ENCODE measurements at places on chromosomes 12 and 14. TPM values are rescaled to one million over a fixed set of nuclear protein-coding genes. Genes with fewer than 3 reads are reported as not detected.

The NYNRIN gene
- 10.5 TPM for total RNA-seq

The VRTN gene
- not detected for total RNA-seq

The FAM90A1 gene
- total RNA-seq: 0.11 TPM

The RNF212B gene
- not detected for total RNA-seq

The OR4L1 gene
- total RNA-seq: not detected

The CDH24 gene
- total RNA-seq: 13.9 TPM

The LRFN5 gene
- 0.14 TPM for total RNA-seq

The ST8SIA1 gene
- 0.07 TPM for total RNA-seq

The BMAL2 gene
- 65.4 TPM for total RNA-seq

The TIGAR gene
- total RNA-seq: 20.2 TPM

The KIF5A gene
- total RNA-seq: under 0.01 TPM

The ALG10 gene
- 25.5 TPM for total RNA-seq

The MMP19 gene
- total RNA-seq: 0.42 TPM

The NOVA1 gene
- 2.1 TPM for total RNA-seq

The REM2 gene
- total RNA-seq: not detected

The DEGS2 gene
- 1.1 TPM for total RNA-seq

The MIP gene
- total RNA-seq: 0.07 TPM

The RIMBP2 gene
- not detected for total RNA-seq

The MAP3K9 gene
- total RNA-seq: under 0.01 TPM

The KRT85 gene
- total RNA-seq: under 0.01 TPM

The PIWIL1 gene
- total RNA-seq: not detected

The MGP gene
- total RNA-seq: 56.4 TPM

The CD9 gene
- total RNA-seq: 1,428 TPM

The PPFIBP1 gene
- 179 TPM for total RNA-seq

The BDKRB1 gene
- total RNA-seq: not detected

The YEATS4 gene
- total RNA-seq: 19.1 TPM

The BICDL1 gene
- total RNA-seq: not detected

The SLC7A7 gene
- total RNA-seq: 18.6 TPM

The CEP290 gene
- 9.4 TPM for total RNA-seq

The MIPOL1 gene
- total RNA-seq: 23.7 TPM

The FITM1 gene
- total RNA-seq: not detected

The RPGRIP1 gene
- total RNA-seq: not detected

The BEST3 gene
- 0.07 TPM for total RNA-seq

The CMKLR1 gene
- 0.13 TPM for total RNA-seq

The KIF26A gene
- 13.4 TPM for total RNA-seq

The LRRC10 gene
- not detected for total RNA-seq

The SOS2 gene
- total RNA-seq: 19.7 TPM

The FAM161B gene
- total RNA-seq: 1.5 TPM

The C1QL4 gene
- total RNA-seq: 0.13 TPM

The CLEC1B gene
- total RNA-seq: not detected

The KRT77 gene
- total RNA-seq: not detected

The STAB2 gene
- not detected for total RNA-seq

The INSM2 gene
- total RNA-seq: not detected

The USP44 gene
- 1.1 TPM for total RNA-seq

The LTBR gene
- 33.6 TPM for total RNA-seq

The CD163L1 gene
- total RNA-seq: 1.3 TPM

The OAS2 gene
- 11.1 TPM for total RNA-seq

The KRT2 gene
- total RNA-seq: not detected

The FOXN4 gene
- not detected for total RNA-seq

The RNASE7 gene
- total RNA-seq: not detected

The CCDC77 gene
- total RNA-seq: 10.0 TPM

The RGS6 gene
- total RNA-seq: not detected

The HOTAIR gene
- not detected for total RNA-seq

The GAS2L3 gene
- 23.6 TPM for total RNA-seq

The WNT1 gene
- total RNA-seq: not detected

The ADCY6 gene
- 40.6 TPM for total RNA-seq

The TESPA1 gene
- total RNA-seq: not detected

The PRH2 gene
- not detected for total RNA-seq
